Stimulated activated CD4-positive, alpha-beta T cell treated with anti-CD3 and anti-CD28 coated beads, Interleukin-4, amount 100 ng/mL, for 48 hours (primary cell): ENCODE measurements at places on chromosomes 11 and 22.

GRCh38 chr22:40211476-40212054, 33.8 kb downstream of the TNRC6B start:
- DNase-seq, result no peak

GRCh38 chr11:130487924-130488815, 39.7 kb downstream of the ADAMTS15 start:
- no peak for DNase-seq

GRCh38 chr11:80346353-80347059, 905.7 kb upstream of the TENM4 start:
- no peak for DNase-seq

DNA sequence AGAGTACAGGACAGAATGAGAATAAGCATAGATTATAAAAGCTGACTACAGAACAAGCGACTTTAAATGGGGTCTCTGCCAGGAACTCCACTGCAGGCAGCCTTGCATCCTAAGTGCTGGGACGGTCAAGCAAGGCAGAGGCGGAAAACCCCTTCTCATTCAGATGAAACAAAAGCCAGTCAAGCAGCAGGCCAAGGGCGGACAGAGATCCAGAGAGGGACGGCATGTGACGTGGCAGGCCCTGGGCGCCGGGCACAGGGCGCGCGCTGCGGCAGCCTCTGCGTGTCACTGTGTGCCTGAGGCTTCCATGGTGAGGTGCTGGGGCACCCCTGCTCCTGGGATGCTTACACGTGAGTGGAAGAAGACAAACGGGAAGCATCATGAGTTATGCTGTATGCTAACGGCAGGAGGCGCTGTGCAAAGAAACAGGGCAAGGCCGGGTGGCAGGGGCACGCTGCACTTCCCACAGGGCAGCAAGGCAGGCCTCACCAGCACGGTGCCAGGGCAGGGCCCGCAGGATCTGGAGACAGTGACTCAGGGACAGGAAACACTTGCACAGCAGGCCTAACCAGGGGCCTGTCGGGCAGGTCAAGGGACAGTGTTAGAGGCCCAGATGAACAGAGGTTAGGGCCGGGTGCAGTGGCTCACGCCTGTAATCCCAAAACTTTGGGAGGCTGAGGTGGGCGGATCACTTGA, 6.2 kb downstream of the TOLLIP start:
- no peak for DNase-seq

DNA sequence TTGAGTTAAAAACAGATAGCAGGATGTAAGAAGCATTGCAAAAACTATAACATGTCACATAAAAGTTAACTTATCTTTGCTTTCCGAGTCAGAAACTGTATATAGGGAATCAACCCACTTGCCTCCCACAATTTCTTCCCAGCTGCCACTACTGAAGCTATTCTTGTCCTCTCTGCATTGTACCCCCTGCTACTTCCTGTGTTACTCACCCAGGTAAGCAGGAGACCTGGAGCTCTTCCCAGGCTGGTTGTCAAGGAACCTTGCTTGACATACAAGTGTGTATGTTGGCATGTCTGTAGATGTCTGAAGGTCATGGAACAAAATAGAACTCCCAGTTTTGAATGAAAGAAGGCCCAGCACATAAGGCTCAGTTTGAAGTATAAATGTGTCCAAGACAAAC, 74.3 kb upstream of the LRRC4C start:
- DNase-seq, result no peak
